ENCODE measurements at places on chromosomes 5 and 9.

DNA sequence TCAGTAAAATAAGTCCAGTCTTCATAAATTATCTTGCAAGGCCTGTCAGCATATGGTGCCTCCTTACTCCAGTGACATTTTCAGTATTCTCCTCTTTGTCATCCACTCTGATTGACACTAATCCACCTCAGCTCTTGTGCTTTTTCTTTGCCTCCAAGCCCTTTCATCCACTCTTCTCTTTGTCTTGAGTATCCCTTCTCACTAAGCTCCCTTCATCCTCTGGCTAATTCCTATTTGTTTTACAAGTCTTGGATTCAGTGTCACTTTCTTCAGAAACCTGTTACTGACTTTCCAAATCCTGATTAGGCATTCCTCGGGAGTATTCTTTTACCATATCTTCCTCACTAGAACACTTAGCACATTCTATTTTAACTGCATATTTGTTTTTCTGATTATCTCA, 100.6 kb upstream of the VCAN start:
- no peak for DNase-seq

GRCh38 chr5:66565878-66566277, 30.3 kb upstream of the MAST4 start:
- no peak for DNase-seq

GRCh38 chr9:14323083-14323971, 9.4 kb upstream of the NFIB start:
- no peak for DNase-seq

- no peak for DNase-seq
Measured at GRCh38 chr5:172321593-172321992, 38.0 kb upstream of the UBTD2 start.

GRCh38 chr9:35907711-35908503, 1.4 kb upstream of the SPAAR start:
- DNase-seq: no peak

- no peak for DNase-seq
Measured at GRCh38 chr5:167271081-167271480, 1020.4 kb upstream of the WWC1 start.

GRCh38 chr9:77305622-77306400, 128.5 kb downstream of the VPS13A start:
- no peak for DNase-seq

GRCh38 chr9:119634006-119634405, 264.8 kb upstream of the BRINP1 start:
- no peak for DNase-seq

DNA sequence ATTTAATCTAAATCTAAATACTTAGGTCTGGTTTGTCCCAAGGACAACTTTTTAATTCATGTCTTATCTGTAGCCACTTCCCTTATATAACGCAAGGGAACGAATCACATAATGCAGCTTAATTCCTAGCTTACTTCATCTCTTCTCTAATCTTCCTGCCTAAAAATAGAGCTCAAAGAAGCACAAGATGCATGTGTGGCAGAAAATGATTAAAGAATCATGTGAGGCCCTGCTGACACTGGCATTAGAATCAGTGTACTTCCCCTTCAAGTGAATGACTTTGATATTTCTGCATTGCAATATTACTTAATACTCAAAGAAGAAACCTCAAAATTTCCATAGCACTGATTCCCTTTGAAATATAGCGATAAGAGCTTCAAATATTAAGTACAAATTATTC, 317.9 kb upstream of the FTMT start:
- DNase-seq: no peak

GRCh38 chr5:114062932-114063867, 298.7 kb upstream of the KCNN2 start:
- DNase-seq: no peak

DNA sequence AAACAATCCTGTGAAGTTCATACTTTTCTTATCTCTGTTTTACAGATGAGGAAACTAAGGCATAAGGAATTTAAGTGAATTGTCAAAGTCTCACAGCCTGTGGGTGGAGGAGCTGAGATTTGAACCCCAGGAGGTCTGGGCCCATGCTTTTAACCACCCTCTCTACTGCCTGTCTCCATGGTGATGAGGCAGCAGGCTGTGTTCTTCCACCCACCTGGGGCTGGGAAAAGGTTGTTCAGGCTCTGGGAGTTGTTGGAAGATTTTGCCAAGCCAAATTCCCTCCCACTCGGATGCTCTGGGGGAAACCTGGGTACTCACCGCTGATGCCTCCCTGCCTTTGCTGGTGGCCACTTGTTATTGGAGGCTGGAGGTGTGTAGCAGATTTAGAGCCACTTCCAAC, 18.3 kb upstream of the SYNPO start:
- no peak for DNase-seq

DNA sequence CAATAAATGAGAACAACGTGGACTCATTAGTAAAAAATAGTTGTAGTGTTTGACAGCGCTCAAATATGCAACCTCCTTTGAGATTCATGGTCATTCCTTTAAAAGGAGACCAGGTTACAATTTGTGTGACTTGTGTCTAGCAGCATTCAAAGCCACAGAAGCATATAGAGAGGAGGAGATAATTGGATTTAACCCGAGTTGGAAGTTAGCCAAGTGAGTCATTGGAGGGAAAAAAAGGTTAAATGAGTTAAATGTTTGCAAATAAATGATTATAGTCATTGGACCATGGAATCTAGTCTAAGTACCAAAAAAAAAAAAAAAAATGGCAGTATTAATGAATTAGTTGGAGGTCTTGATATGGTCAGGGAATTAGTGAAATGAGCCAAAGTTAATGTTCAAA, 90.9 kb downstream of the ITGA1 start:
- no peak for DNase-seq

- DNase-seq: no peak
Measured at GRCh38 chr5:106860398-106861044, 810.2 kb downstream of the EFNA5 start.

DNA sequence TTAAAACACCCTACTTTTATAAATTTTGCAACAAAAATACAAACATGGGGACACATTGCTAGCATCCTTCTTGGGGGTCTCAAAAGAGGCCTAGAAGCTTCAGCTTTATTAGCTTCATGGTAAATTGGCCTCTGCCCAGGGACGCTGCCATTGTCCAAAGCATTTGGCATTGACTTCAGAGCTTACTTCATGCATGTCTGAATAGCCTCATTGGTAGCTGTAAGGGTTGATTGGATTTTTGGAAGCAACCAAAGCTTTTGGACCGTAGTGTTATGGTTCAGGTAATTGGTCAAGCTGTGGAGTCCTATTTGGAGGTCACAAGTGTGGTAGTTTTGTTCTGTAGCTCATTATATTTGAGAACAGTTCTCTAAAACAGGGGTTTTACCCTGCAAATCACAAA, 411.7 kb upstream of the SLC24A2 start:
- DNase-seq: no peak

GRCh38 chr5:124880903-124881697, 134.7 kb upstream of the ZNF608 start:
- DNase-seq: no peak

DNA sequence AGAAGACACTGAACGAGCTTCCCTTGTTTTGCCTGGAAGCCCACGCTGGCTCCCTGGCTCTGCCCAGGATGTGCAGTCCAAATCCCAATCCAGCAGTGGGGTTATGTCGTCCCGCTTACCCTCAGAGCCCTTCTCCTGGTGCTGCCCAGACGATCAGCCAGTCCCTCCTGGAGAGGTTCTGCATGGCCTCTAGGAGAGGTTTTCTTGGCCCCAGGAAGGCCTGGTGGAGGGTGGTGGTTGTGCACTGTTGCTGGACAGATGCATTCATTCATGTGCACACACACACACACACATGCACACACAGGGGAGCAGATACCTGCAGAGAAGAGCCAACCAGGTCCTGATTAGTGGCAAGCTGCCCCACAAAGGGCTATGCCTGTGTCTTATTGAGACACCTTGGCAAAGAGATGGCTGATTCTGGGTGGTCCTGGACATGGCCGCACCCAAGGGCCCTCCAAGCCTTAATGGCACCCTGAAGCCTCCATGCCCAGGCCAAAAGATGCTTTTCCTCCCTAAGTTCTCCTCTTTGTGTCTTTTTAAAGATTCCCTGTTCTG, 10.5 kb upstream of the OLFM1 start:
- DNase-seq: no peak

DNA sequence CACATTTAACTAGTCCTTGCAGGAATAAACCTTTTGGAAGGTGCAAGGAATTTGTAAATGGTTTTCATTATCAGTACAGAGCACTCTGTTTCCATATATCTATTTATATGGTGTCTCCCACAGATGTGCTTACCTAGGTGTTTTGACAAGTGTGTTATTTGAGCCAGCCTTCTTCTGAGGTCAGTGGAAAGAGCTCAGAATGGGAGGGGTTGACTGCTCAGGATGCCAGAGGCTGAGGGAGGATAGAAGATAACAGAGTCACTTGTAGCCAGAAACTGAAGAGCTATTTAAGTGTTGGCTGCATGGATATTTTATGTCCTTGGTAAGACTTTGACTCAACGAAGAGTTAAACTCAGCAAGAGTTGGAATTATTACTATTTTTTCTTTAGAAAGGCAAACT, 5.0 kb downstream of the CMYA5 start:
- no peak for DNase-seq

DNA sequence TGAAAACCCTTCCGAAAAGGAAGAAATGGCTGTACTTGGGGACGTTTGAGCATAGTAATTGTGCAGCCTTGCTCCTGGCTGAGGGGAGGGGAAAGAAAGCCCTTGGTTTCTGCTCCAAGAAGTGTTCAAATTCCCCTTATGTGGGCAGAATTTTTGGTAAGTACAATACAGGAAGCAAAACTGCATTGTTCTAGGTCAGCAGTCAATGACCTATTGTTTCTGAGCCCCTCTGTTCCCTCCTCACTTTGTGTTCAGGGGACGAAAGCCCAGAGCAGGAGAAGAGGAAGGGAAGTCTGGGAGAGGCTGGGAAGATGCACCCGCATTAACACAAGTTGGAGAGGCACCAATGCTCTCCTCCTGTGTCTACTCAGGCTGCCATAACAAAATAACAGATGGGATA, 11.9 kb downstream of the BASP1 start:
- DNase-seq: no peak

DNA sequence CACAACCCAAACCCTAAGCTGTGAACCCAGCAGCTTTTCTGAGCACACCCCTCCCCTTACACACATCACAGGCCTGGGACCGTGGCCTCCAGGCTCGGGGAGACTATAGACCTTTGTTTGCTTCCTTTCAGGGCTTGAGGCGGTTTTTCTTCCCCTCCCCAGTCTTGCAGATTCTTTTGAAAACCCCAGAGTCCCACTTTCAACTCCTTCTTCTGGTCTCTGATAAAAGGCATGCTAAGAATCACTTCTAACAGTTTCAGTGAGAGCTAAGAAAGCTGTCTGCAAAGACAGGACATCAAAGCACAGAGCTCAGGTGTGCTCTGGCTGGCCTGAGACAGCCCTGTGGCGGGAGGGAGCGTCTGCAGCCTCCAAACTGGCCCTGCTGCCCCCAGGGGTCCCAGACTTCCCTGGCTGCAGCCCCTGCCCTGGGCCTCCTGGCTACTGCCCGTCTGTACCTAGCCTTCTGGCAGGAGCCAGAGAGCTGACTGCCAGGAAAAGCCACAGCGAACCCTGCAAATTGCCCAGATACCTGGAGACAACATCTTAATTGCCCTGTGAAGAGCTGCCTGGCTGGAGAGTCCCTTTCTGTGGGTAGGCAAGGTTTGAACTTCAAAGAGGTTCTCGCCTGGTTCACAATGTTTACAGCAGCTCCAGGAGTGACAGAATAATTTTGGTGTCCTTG, 138.9 kb downstream of the GADD45G start:
- DNase-seq: peak; percentile 21

DNA sequence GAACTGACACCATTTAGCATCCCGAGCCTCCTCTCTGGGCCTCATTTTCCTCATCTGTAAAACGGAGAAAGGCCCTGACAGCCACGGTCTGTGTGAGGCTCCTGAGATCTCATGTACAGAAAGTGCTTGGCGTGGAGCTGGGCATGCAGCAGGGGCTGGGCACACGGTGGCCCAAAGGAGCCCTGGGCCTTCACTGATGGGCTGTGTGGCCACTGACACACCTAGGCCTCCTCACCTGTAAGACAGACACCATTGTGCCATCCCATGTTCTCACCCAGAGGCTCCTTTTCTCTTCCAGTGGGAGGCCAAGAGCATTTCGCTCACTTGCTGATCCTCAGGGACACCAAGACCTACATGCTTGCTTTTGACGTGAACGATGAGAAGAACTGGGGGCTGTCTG, 1.6 kb downstream of the ORM1 start:
- no peak for DNase-seq

DNA sequence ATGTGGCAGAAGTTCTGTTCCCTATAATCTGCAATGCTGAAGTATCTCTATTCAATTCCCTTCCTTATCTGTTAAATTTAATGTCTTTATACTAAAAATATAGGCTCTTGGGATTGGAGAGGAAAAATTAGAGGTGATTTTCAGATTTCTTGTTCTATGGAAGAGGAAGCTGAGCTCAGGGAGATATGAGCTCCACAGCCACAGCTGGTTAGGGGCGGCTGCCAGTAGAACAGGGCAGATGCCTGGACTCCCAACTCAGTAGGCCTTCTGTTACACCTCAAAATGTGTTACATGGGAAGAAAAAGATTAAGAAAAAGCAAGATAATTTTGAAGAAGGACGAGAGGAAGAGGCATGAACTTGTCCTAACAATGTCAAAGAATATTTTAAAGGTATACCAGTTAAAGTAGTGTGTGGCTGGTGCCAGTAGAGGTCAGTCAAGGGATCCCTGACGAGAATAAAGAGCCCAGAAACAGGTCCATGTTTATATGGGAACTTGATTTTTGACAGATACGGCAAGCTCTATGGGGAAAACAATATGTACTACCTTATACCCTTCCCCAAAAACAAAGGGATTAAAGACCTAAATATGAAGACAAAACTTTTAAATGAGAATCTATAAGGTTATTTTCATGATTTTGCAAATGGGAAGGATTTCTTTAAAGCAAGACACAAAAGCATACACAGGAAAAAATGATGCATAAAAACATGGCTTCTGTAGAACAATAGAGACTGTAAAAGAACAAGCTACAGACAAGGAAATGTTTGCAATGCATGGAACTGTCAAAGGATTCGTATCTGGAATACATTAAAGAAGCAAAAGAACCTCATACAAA, 28.7 kb downstream of the DNAJC21 start:
- no peak for DNase-seq

- DNase-seq: no peak
Measured at GRCh38 chr5:151870271-151870670, 54.4 kb downstream of the GLRA1 start.

GRCh38 chr5:115170929-115171510, 1.3 kb upstream of the TRIM36 start:
- DNase-seq: no peak

DNA sequence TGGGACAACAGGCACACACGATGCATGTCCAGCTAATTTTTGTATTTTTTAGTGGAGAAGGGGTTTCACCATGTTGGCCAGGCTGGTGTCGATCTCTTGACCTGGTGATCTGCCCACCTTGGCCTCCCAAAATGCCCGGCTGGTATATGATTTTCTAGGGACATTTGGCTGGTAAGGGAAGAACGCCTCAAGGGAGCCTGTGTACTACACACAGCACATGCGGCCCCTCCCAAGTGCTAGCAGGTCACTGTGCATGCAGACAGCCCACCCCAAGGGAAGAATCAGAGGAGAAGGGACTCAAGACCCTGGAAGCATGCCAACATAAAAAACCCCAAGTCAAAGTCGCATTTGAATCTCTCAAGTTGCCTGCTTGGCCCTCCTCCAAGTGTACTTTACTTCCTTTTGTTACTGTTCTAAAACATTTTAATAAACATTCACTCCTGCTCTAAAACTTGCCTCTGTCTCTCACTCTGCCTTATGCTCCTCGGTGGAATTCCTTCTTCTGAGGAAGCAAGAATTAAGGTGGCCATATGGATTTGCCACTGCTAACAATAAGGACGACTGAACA, 24.3 kb upstream of the OTULINL start:
- DNase-seq: no peak

- DNase-seq: no peak
Measured at GRCh38 chr5:72922422-72922821, 33.4 kb upstream of the FCHO2 start.
